ENCODE measurements at places on chromosomes 11 and 22.

DNA sequence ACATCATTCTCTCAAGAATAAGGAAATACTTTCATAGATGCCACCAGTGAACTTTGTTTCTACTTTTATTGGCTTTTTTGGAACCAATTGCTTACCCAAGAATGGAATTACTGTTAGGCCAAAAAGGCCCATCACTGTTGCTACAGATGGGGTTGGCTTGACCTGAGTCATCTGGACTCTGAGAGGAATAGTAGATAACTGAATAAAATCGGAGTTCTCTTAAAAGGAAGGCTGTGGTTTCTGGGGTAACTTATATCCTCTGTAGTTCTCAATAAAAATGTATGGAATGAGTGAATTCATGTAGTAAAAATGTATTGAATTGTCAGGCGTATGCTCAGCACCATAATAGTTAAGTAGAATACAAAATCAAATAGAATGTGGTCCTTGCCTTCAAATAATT, 56.6 kb downstream of the ARHGEF12 start:
- DNase-seq = no peak

- DNase-seq = no peak
Observed at GRCh38 chr22:38782402-38783094, 11.4 kb downstream of the DNAL4 start.

GRCh38 chr11:121368364-121369240, 76.0 kb downstream of the SC5D start:
- DNase-seq = no peak

DNA sequence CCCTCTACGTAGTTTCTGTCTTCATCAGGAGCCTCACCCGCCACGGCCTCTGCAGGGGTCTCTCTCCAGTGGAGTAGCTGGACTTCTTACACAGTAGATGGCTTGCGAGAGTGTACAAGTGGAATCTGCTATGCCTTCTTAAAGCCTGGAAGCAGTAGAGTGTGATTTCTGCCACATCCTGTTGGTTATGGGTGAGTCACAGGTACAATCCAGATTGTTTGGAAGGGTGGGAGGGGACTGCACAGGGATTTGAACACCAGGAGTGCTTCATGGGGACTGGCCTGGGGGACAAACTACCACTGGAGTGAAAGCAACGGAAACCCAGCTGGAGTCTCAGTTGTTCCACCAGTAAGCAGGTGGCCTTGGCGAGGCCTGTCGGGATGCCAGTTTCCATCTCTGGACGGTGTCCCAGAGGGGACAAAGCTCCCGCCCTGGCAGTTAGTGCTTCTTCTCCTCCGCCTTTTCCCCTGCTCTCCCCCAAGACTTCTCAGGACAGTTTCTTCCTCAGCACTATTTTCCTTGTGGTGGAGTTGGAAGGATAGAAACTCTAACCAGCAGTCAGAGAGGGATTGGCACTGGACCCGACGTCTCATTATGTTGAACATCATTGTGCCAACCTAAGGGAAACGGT, 85.0 kb upstream of the RCN1 start:
- DNase-seq = no peak

DNA sequence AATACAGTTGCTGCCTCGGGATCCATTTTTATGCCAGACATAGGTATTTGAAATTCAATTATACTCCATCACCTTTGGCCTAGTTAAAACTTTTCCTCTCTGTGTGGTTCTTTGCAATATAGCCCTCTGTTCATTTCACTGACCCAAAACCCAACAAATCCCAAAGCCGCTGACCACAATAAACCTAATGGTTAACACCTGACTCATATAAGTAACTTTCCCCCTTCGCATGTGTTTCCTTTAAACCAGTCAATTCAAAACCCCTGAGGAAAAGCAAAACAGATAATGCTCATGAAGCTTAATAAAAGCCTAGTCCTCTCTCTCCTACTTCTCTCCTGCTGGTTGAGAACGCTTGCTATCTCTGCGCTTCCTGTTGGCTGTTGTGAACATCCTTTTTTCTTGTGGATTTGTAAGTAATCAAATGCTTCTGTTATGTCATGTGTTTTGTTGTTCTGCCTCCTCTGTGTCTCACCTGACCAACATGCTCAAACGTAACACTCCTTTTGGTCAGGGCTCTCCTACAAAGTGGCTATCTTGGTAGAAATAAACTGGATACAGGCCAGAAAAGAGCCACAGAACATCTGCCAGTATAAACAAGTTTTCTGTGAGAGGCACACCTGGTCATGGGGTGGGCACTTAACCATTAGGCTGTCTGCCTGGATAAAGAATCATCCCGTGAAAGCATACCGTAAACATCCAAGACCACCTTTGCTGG, 652.6 kb downstream of the METTL15 start:
- no peak for DNase-seq

- DNase-seq = no peak
Observed at GRCh38 chr11:113072237-113072858, 111.1 kb downstream of the NCAM1 start.

- no peak for DNase-seq
Observed at GRCh38 chr11:81222491-81222890, 1511.2 kb downstream of the FAM181B start.
